Breast epithelium (tissue), 4 donors: ENCODE measurements at places on chromosomes 7 and 10. TPM values are rescaled to one million over a fixed set of nuclear protein-coding genes. Genes with fewer than 3 reads are reported as not detected.

Gene TIMM23
- total RNA-seq = 57.1 TPM

Gene LLCFC1
- not detected for total RNA-seq

Gene DPP6
- not detected for total RNA-seq

GRCh38 chr7:77983973-77984372 is 185.4 kb downstream of the PHTF2 start:
- DNase-seq = no peak

DNA sequence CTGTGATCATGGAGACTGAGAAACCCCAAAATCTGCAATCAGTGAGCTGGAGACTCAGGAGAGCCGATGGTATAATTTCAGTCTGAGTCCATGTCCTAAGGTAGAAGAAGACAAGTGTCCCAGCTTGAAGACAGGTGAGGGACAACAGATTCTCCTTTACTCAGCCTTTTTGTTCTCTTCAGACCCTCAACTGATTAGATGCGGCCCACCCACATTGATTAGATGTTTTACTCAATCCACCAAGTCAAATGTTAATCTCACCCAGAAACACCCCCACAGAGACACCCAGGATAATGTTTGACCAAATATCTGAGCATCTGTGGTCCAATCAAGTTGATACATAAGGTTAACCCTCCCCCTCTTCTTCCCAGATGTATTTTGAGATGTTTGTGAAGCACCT is 131.2 kb downstream of the PFKFB3 start:
- no peak for DNase-seq

- no peak for DNase-seq
These were observed 585.8 kb downstream of the GLRX3 start for GRCh38 chr10:130721971-130722370.

DNA sequence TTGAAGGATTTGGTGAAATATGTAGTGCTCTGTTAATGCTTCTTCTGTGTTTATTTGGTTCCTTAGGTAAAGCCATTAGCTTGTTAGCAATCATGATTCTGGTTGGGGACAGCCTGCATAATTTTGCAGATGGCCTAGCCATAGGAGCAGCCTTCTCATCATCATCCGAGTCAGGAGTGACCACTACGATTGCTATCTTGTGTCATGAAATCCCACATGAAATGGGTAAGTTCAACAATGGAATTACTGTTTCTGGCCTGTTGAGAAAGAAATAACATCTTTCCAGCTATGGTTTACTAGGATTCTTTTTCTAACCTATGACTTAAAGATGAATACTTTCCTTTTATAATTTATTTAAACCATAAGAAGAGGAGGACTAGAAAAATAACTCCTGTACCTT is 48.9 kb downstream of the SLC39A12 start:
- no peak for DNase-seq

DNA sequence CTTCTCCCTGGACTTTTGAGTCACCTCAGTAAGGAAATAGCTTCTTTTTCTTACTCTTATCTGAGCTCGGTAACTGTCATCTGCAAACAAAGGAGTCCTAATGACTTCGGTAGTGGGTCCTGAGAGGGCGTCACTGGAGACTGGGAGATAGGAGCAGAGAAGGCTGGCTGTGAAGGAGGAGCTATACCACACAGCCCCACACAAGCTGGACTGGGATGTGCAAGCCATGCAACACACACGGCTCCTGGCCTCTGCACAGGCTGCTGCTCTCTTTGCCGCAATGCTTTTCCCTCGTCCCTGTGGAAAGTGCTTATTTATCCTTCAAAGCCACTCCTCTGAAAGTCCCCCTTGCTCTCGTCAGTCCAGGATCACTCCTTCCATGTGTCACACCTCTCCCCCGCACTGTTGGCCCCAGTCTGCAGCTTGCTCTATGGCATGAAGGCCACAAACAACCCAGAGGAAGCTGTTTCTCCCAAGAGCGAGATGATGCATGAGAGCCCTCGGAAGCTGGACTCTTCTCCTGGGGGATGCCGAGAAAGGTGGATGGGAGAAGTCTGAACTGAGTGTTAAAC is 14.9 kb downstream of the TMEM273 start:
- DNase-seq = no peak

- DNase-seq = no peak
These were observed 33.0 kb upstream of the CTBP2 start for GRCh38 chr10:125193306-125193877.
